ENCODE measurements at places on chromosomes 2 and 18.
A peak's percentile ranks its signal among the peaks of the same experiment; 100 is the strongest.

DNA sequence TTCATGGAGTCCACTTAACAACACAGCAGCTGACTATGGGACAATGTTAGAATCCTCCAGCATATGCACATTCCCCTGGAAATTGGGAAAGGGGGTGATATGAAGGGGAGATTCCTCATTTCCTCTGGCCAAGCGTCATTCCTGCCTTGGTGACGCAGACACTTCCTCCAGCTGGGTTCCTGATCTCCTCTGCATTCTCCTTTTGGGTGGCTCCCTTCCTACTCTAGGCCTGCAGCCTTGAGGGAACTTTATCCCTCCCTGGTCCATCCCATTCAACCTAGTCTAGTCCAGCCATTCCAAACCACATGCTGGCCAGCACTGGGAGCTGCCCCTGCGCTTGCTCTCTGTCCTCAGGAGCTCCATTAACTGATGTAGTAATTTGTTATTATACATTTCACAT lies 216.8 kb downstream of the VAPA start:
- no peak for DNase-seq

DNA sequence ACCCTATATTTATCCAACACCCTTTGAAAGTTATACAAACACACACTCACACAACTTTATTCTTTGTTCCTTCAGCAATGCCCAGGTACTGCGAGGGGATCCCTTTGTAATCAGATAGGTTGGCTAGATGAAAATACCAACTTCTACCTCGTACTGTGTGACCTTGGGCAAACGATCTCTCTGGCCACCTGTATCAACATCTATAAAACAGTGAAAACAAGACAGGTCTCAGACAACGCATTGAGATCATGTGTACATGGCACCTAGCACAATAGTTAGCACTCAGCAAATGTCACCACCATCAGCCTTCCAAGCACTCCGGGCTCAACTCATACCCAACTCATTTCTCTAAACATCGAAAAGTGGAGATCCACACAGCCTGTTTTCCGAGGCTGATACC lies 118.4 kb upstream of the PPP1CB start:
- DNase-seq = no peak

DNA sequence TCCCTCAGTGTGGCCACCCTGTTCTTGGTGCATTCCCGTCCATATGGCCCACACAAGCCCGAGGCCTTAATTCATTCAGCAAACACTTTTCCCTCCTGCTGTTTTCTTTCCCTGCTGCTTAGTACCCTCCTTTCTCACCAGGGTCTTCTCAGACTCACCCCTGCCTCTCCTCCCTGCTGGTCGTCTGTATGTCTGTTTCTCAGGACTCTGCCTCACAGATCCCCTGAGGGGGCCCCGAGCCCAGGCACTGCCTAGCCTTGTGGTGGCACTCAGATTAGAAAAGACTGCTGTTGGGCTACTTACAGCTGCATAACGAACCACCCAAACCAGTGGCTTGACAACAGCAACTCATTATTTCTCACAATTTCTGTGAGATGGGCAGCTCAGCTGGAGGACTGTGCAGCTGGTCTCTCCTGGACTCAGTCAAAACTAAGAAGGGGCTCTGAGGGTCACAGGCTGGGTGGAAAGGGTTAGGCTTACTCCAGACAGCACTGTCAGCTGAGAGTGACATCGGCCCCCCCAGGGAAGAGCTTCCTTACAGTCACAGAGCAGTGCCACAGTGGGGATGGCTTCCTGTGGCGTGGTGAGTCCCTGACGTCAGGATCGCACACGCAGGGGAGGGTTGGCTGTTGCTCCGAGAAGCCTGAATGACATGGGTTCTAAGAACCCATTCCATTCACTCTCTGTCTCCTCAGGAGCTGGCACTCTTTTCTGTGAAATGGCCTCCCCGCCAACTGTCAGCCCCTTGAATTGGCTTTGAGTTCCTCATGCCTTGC lies 139.0 kb downstream of the UXS1 start:
- no peak for DNase-seq

- DNase-seq = no peak
Observed at GRCh38 chr2:192333642-192334041, 138.9 kb upstream of the TMEFF2 start.

DNA sequence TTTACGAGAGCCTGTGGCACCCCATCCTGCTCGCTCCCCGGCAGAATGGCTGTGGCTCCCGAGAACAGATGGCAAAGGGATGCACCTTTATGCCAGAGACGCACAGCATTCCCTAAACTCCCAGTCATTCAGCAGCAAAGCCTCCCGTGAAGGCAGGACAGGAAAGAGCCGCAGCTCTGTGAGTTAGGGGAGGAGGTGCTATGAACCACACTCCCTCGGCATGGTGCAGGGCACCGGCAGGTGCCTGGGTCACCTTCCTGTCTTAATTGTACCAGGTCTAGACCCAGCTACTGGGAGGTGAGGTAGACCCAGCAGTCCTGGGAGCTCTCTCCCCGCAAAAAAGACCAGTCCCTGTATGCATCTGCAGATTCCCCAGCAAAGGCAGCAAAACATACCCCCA lies 149.8 kb downstream of the TWIST2 start:
- DNase-seq = no peak

- DNase-seq = no peak
Observed at GRCh38 chr18:61797696-61798590, 94.9 kb downstream of the RNF152 start.

DNA sequence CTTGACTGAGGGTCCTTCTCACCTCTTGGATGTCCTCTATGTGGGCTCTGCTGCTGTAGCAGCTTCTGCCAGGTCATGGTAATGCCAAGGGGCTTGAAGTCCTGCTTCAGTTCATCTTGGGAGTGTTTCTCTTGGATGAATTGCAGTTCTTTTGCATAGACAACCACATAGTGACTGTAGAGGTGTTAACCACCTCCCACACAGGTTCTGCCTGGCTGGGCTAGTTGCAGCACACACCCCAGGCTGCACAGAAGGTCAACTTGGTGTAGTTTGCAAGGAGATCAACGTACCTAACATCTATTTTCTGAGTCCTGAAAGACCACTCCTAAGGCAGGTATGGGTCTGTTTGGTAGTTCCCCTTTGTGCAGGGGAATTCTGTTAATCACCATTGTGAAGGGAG lies 108.1 kb downstream of the ADCYAP1 start:
- DNase-seq = no peak

DNA sequence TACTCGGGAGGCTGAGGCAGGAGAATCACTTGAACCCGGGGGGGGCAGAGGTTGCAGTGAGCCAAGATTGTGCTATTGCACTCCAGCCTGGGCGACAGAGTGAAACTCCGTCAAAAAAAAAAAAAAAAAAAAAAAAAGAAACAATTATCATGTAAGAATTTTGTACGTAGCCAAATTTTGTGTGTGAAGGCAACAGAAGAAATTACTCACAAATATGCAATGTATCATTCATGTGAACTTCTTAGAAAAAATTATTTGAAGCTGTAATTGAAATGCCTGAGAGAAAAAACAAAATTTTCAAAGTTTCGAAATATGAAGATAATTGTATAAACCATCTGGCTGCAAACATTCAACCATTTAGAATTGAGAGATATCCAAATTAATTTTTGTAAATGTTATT lies 204.8 kb upstream of the PARD3B start:
- no peak for DNase-seq

GRCh38 chr2:70959851-70960832 lies 18.3 kb upstream of the ANKRD53 start:
- DNase-seq = no peak

DNA sequence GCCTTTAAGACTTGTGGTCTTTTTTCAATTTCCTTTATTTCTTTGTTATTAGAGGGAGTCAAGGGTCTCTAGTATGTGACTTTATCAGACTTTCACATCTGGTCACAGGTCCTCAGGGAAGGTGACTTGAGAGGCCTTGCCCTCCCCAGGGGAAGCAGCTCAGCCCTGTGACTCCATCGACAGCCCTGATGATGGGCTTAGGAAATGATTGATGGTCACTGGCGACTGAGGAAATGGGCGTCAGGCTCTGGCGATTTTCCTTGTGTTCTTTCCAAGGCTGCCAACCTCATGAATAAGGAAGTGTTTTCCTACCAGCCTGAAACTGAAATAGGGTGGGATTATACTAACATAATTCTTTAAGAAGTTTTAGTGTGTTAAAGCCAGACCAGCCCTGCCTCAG lies 21.1 kb downstream of the SERPINE2 start:
- DNase-seq = no peak

DNA sequence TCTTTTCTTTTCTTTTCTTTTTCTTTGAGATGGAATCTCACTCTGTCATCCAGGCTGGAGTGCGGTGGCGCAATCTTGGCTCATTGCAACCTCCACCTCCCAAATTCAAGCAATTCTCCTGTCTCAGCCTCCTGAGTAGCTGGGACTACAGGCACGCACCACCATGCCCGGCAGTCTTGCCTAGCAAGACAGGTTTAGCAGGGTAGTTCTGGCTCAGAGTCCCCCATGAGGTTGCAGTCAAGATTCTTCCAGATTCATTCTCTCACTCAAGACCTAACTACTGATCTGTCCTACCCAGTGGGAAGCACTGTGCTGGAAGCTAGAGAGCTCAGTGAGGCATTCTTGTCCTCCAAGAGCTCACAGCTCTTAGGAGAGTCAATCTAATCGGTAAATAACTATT lies 17.6 kb upstream of the ZAP70 start:
- DNase-seq = no peak

DNA sequence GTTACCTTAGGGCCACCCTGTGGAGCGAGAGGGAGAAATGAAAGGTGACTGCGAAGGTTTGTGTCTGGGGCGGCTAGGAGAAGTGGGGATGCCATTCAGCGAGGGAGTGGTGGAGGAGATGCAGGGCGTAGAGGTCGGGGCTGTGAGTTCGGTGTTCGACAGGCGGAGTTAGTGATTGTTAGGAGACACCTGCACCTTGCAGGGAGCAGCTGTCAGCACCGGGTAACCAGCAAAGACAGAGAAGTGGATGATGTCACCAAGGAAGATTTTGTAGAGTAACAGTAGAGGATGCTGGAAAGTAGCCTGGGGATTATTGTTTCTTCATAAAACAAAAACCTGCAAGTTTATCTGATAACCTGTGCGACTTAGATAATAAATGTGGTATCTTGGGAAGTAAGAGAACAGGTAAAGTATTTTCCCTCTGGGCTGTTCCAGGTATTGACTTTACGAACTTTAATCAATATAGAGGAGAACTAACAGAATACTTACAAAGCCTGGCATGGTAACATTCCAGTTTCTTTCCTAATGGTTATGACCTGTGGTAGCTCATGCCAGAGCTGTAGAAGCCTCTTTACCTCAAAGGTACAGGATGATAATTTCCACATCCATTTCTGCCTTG lies 63.8 kb downstream of the SPTBN1 start:
- no peak for DNase-seq

- no peak for DNase-seq
Observed at GRCh38 chr2:241567776-241568175, 9.2 kb downstream of the BOK start.

GRCh38 chr2:65714866-65715265 lies 282.5 kb upstream of the SPRED2 start:
- DNase-seq = no peak

DNA sequence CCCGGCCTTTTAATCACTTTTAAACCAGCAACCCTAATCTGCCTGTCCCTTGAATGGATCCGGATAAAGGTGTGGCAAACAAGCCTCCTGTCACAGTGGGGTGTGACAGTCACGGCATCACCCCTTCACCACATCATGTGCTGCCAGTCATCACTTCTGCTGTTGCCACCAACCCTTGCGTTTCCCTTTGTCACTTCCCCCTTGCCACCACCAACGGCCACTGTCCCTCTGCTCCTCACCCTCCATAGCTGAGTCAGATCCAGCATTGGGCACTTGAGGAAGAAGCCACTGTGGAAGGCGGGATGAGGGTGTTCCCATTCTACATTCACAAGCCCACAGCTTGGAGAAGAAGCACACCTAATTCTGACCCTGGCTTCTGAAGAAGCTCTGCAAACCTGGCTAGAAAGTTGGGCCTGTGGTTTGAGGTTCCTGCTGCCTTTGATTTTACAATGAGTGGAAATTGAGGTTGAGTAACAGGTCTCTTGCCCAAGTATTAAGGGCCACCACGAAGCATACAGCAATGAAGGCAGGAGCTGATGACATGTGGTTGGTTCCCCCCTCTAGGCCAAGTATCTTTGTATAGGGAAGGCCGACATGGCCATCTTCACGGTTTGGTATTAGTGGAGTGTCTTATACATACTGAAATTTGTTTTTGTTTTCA lies 22.9 kb upstream of the DARS1 start:
- peak; percentile 50 for DNase-seq

DNA sequence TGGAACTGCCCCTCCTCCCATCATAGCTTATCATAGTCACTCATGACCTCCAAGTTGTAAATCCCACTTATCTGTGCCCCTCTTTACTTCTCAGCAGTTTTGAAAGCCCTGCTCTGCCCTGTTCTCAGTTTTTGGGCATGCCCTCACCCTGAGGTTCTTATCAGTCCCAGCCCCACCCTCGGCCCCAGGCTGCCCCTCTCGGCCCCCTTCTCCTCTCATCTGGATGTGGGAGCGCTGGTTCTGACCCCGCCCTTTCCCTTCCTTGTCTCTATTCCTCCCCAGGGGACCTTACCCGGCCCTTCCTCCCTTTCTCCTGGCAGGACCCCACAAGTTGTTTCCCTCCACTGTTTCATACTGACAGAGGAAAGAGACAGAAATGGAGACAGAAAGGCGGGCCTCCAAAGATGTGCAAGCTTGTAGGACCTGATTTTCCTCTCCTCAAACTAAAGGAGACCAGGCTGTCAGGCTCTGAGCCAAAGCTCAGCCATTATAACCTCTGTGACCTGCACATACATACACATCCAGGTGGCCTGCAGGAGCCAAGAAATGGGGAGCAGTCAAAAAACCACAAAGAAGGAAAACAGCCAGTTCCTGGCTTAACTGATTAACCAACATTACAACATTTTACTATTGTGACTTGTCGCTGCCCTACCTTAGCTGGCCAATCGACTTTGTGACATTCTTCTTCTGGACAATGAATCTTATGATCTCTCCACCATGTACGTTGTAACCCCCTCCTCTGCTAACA lies 171.0 kb upstream of the HS6ST1 start:
- no peak for DNase-seq

- peak; percentile 78 for DNase-seq
Observed at GRCh38 chr2:241877989-241878970, 8.8 kb downstream of the RTP5 start.

GRCh38 chr2:84980263-84980983 lies 9.5 kb downstream of the KCMF1 start:
- DNase-seq = no peak

Measured in activated T-cell treated with anti-CD3 and anti-CD28 coated beads for 48 hours (primary cell).